ENCODE measurements at places on chromosomes 5 and 9. TPM values are rescaled to one million over a fixed set of nuclear protein-coding genes. Genes with fewer than 3 reads are reported as not detected.
A peak's percentile ranks its signal among the peaks of the same experiment; 100 is the strongest.

- H3K4me1 ChIP-seq = no peaks in the 10 kb centered on the region
- H3K4me3 ChIP-seq = no peak overlapping the region
- no peak overlapping the region for H3K27ac ChIP-seq
- DNase-seq = peak; percentile 57
These were observed 132.2 kb downstream of the FBXO4 start for GRCh38 chr5:42057254-42057690.

DNA sequence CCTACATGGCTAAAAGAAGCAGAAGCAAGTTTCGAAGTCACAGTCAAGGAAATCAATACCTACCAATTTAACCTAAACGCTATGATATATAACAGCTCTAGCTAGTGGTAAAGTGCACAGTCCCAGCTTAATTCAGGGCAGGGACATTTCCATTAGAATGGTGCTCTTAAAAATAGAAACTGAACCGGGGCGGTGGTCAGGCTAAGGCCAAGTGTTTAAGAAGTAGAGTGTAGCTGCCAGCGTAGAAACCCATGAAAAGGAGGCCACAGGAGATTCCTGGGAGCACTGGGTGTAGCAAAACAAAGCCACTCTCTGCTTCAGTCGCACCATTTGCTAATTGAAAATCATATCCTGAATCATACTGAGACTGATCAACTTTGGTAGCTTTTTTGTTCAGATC lies 28.8 kb downstream of the PPIC start:
- no peak for DNase-seq
- no peak overlapping the region for H3K4me3 ChIP-seq
- no peak overlapping the region for H3K27ac ChIP-seq
- no peaks in the 10 kb centered on the region for H3K36me3 ChIP-seq

DNA sequence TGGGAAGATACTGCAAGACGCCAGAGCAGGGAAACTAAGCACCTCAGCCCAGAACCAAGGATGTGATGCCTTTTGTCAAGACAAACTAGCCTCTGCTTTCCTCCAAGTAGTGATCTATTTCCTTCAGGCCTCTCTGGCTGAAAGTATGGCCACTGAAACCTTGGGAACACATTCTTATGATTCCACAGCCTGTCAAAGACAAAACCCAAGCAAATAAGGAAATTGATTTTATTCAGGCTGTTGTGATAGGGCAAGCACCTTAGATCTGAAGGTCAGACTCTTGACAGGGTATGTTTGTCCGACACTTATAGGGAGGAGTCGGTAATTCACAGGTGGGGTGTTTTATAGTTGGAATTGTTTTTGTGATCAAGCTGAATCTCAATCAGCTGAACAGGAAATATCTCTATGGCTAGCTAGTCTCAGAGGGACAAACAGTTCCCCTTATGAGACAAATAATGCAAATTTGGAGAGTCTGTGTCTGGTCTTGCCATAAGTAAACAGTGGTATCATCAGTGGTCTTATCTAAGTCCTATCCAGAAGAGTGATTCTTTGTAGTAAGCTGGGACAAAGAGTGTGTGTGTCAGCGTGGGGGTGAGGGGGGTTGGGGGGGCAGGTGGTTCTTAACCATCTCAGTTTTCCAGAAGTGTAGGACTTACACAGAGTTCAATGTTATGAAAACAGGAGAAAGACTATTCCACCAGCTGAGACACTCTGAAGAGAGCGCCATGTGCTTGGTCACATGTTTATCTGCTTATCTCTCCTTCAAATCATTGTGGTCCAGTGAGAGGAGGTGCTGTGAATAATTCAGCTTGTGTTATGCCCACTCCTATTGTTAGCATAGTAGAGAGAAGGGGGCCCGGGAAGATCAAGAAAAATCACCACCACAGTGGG lies 6.7 kb upstream of the ZCCHC10 start:
- no peak for DNase-seq
- H3K27me3 ChIP-seq = no peaks in the 10 kb centered on the region
- H3K27ac ChIP-seq = no peak overlapping the region

DNA sequence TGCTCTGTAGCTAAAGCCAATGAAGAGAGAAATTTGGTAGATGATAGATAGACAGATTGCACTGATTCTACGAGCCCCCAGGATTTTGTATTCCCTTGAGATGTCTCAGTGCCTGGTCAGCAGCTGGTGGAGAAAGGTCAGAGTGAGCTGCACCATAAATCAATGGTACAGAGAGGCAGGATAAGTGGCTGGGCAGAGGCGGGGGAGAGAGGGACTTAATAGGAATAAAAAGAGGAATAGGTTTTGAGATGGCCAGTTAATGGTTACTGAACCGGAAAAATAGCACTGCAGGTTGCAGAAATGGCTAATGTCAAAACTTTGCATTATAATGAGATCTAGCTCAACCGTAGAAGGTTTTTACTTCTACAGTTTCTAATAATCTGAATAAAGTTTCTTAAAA lies 47.9 kb upstream of the SLC12A2 start:
- peaks cover 25% of the 10 kb centered on the region for H3K4me1 ChIP-seq
- H3K36me3 ChIP-seq = no peaks in the 10 kb centered on the region
- H3K4me3 ChIP-seq = no peak overlapping the region
- no peak for DNase-seq
- no peak overlapping the region for H3K27ac ChIP-seq
- no peaks in the 10 kb centered on the region for H3K27me3 ChIP-seq

DNA sequence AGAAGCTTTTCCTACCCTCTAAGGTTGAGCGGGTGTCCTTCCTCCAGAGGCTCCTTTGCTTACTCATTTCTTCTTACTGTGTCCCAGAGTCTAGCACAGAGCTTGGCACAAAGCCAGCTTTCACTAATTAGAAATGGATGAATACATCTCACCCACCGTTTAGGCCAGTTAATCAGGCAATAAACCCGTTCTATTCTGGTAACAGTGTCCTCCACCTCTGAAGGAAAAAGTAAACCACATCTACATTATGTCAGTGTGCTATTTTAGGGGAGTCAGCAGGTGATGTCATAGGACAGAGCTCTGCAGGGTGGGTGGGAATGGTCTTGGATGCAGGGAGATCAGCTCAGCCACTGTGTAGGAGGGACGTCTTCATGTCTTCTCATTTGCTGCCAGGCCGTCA lies 109.2 kb downstream of the OSTF1 start:
- H3K4me1 ChIP-seq = no peaks in the 10 kb centered on the region
- no peaks in the 10 kb centered on the region for H3K36me3 ChIP-seq
- no peak overlapping the region for H3K27ac ChIP-seq
- no peaks in the 10 kb centered on the region for H3K27me3 ChIP-seq
- H3K4me3 ChIP-seq = no peak overlapping the region

GRCh38 chr9:82170866-82171265 lies 182.3 kb downstream of the SPATA31D1 start:
- no peak overlapping the region for H3K27ac ChIP-seq
- DNase-seq = no peak
- H3K4me1 ChIP-seq = no peaks in the 10 kb centered on the region
- H3K4me3 ChIP-seq = no peak overlapping the region
- no peaks in the 10 kb centered on the region for H3K27me3 ChIP-seq
- no peaks in the 10 kb centered on the region for H3K36me3 ChIP-seq

DNA sequence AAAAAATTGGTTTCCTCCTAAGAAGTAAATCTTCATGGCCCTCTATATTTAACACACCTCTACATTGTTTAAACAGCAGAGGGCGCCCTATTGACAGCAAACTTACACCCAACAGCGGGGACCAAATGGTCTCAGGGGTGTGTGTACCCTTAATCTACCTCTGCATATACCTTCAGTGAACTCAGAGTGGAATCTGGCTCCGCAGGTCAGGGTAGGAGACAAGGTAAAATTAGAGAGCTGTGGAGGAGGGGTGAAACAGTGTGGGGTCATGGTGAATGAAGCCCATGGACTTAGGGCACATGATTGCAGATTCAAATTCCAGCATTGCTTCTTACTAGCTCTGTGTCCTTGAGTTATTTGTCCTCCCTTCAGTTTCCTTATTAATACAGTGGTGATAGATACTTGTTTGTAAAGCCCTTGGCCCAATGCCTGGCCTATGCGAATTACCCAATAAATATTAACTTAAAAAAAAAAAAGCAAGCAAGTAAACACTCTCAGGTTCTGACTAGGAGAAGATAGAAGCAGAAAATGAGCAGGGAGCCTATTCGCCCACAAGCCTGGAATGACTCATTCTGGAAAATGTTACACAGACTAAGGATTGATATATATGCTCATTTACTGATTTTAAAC lies 122.9 kb downstream of the CAVIN4 start:
- peak; percentile 51 for DNase-seq
- H3K36me3 ChIP-seq = no peaks in the 10 kb centered on the region
- H3K27me3 ChIP-seq = no peaks in the 10 kb centered on the region
- H3K4me1 ChIP-seq = no peaks in the 10 kb centered on the region
- no peak overlapping the region for H3K27ac ChIP-seq
- no peak overlapping the region for H3K4me3 ChIP-seq

- peaks cover 92% of the 10 kb centered on the region for H3K36me3 ChIP-seq
- no peaks in the 10 kb centered on the region for H3K27me3 ChIP-seq
- DNase-seq = no peak
- H3K4me3 ChIP-seq = no peak overlapping the region
- H3K4me1 ChIP-seq = no peaks in the 10 kb centered on the region
- H3K27ac ChIP-seq = no peak overlapping the region
These were observed 65.0 kb downstream of the CEMIP2 start for GRCh38 chr9:71703172-71703872.

DNA sequence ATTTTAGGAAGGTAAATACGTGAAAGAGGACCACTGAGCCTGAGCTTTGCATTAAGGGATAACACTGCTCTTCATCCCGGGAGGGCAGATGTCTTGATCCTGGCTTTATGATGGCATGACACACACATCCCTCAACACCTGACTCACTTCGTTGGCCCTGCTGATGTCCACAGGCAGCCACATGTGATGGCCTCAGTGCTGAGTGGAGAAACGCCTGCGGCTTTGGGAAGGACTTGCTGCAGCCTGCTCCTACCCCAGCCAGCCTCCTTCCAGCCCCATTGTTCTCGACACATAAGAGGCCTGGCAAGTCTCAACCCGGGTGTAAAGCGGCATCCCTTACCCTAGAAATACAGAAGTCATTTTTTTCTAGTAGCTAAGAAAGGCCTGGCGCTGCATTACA lies 169.0 kb downstream of the SYK start:
- no peaks in the 10 kb centered on the region for H3K36me3 ChIP-seq
- no peaks in the 10 kb centered on the region for H3K27me3 ChIP-seq
- no peaks in the 10 kb centered on the region for H3K4me1 ChIP-seq

GRCh38 chr5:127988146-127988760 lies 95.3 kb upstream of the SLC12A2 start:
- H3K36me3 ChIP-seq = no peaks in the 10 kb centered on the region
- no peak overlapping the region for H3K4me3 ChIP-seq
- peaks cover 13% of the 10 kb centered on the region for H3K4me1 ChIP-seq
- no peak overlapping the region for H3K27ac ChIP-seq

DNA sequence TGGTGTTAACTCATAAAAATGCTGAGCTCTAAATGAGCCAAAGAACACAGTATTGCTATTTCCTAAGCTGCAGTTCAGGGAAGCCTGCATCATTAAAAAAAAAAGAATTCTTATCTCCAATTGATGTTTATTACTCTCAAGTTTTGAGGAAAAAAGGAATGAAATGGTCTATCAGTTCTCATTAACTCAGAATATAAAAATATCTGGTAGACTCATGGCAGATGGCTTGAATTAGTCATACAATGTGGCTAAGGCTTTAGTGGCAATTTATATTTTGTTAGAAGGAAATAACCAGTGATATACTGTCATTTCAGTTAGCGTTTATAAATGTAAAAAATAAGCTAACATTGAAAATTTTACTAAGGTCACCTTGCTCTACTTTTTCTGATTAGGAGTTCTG lies 1403.4 kb upstream of the C9orf72 start:
- H3K4me3 ChIP-seq = no peak overlapping the region
- DNase-seq = no peak
- no peaks in the 10 kb centered on the region for H3K27me3 ChIP-seq
- H3K27ac ChIP-seq = no peak overlapping the region

DNA sequence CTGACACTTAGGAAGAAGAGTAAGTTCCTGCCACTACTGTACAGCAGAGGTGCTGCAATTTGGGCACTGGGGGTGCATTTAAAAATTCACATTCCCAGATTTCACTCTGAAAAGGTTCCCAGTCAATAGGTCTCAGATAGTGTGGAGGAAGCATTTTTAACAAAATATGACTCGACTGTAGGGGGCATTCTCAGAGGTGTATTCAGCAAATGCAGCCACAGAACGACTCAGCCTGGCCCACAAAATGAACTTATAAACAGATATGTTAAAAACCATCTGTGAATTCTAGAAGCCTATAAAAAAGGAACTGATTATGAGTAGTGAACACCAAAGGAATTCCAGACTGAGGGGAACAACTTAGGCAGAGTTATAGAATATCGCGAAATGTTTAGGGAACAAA lies 31.1 kb downstream of the MLLT3 start:
- no peak overlapping the region for H3K27ac ChIP-seq
- DNase-seq = no peak
- H3K36me3 ChIP-seq = no peaks in the 10 kb centered on the region
- H3K4me3 ChIP-seq = no peak overlapping the region
- peaks cover 9% of the 10 kb centered on the region for H3K4me1 ChIP-seq

GRCh38 chr5:41695920-41696582 lies 174.2 kb downstream of the OXCT1 start:
- no peak overlapping the region for H3K27ac ChIP-seq
- no peaks in the 10 kb centered on the region for H3K36me3 ChIP-seq
- H3K27me3 ChIP-seq = no peaks in the 10 kb centered on the region
- no peak overlapping the region for H3K4me3 ChIP-seq

- no peak overlapping the region for H3K4me3 ChIP-seq
- DNase-seq = no peak
- no peaks in the 10 kb centered on the region for H3K36me3 ChIP-seq
- no peaks in the 10 kb centered on the region for H3K27me3 ChIP-seq
- no peak overlapping the region for H3K27ac ChIP-seq
These were observed 111.7 kb upstream of the RAI14 start for GRCh38 chr5:34544403-34544802.

GRCh38 chr5:109347252-109347888 lies 62.4 kb downstream of the PJA2 start:
- H3K36me3 ChIP-seq = peaks cover 63% of the 10 kb centered on the region
- H3K4me1 ChIP-seq = peaks cover 60% of the 10 kb centered on the region
- H3K27me3 ChIP-seq = no peaks in the 10 kb centered on the region

DNA sequence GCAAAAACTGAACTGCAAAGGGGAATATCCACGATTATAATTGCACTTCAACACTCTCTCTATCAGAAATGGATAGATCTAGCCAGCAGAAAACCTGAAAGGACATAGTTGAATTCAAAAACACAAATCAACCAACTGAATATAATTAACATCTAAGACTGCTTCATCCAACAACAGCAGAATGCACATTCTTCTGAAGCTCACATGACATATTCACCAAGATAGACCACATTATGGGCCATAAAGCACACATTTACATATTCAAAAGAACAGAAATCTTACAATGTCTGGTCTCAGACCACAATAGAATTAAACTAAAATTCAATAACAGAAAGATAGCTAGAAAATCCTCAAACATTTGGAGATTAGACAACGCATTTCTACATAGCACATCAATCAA lies 118.3 kb downstream of the FBXO4 start:
- no peak overlapping the region for H3K4me3 ChIP-seq
- no peaks in the 10 kb centered on the region for H3K36me3 ChIP-seq
- DNase-seq = no peak
- no peaks in the 10 kb centered on the region for H3K4me1 ChIP-seq
- H3K27me3 ChIP-seq = no peaks in the 10 kb centered on the region
- H3K27ac ChIP-seq = no peak overlapping the region

The CDH10 gene
- 4.2 TPM for total RNA-seq

The TAS2R1 gene
- not detected for total RNA-seq

The MOB3B gene
- 13.6 TPM for total RNA-seq

Data from stomach (tissue), 19 donors.